ENCODE measurements at places on chromosomes 6 and 20. TPM values are rescaled to one million over a fixed set of nuclear protein-coding genes. Genes with fewer than 3 reads are reported as not detected.
A peak's percentile ranks its signal among the peaks of the same experiment; 100 is the strongest.

DNA sequence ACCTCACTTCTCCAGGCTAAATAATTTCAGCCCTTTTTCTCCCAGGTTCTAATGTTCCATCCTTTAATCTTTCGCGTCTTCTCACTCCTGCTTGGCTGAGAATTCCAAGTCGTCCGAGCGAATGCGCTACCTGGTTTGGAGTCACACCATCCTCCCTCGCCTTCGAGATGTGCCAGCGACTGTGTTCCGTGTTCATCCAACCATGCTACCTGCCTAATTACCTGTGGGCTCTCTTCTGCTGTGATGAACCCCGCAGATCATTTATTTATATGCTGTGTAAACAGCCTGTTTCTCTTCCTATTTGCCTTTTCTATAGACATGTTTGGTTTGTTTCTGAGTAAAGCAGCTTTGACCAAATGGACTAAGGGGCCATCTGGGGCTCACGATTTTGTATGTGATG lies 83.5 kb upstream of the TMEM181 start:
- H3K36me3 ChIP-seq, result peaks cover 17% of the 10 kb centered on the region
- H3K27ac ChIP-seq, result no peak overlapping the region
- H3K4me1 ChIP-seq, result peaks cover 30% of the 10 kb centered on the region
- H3K27me3 ChIP-seq, result no peaks in the 10 kb centered on the region
- DNase-seq, result no peak

- no peak for DNase-seq
- H3K36me3 ChIP-seq, result no peaks in the 10 kb centered on the region
- H3K4me1 ChIP-seq, result peaks cover 14% of the 10 kb centered on the region
- no peak overlapping the region for H3K4me3 ChIP-seq
Measured at GRCh38 chr20:23019403-23019802, 15.7 kb upstream of the SSTR4 start.

GRCh38 chr6:40389254-40389653 lies 197.9 kb downstream of the LRFN2 start:
- H3K36me3 ChIP-seq, result no peaks in the 10 kb centered on the region
- no peaks in the 10 kb centered on the region for H3K27me3 ChIP-seq
- H3K27ac ChIP-seq, result no peak overlapping the region

DNA sequence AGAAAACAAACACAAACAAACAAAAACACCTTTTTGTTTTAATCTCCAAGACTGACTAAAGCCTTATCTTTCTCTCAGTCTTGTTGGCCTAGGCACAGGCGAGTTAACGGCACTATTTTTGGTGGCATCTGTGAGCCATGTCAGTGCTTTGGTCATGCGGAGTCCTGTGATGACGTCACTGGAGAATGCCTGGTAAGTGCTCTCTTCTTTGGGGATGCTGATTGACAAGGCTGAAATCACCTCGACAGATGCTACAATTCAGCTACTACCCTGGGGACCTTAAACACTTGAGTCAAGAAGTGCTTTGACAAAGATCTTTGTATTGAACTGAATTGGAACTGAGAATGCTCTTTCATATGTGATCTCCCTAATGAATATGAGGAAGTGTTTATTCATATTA lies 384.1 kb downstream of the LAMA2 start:
- no peaks in the 10 kb centered on the region for H3K4me1 ChIP-seq
- H3K27me3 ChIP-seq, result no peaks in the 10 kb centered on the region
- no peak overlapping the region for H3K4me3 ChIP-seq
- no peak for DNase-seq
- H3K36me3 ChIP-seq, result no peaks in the 10 kb centered on the region
- no peak overlapping the region for H3K27ac ChIP-seq

DNA sequence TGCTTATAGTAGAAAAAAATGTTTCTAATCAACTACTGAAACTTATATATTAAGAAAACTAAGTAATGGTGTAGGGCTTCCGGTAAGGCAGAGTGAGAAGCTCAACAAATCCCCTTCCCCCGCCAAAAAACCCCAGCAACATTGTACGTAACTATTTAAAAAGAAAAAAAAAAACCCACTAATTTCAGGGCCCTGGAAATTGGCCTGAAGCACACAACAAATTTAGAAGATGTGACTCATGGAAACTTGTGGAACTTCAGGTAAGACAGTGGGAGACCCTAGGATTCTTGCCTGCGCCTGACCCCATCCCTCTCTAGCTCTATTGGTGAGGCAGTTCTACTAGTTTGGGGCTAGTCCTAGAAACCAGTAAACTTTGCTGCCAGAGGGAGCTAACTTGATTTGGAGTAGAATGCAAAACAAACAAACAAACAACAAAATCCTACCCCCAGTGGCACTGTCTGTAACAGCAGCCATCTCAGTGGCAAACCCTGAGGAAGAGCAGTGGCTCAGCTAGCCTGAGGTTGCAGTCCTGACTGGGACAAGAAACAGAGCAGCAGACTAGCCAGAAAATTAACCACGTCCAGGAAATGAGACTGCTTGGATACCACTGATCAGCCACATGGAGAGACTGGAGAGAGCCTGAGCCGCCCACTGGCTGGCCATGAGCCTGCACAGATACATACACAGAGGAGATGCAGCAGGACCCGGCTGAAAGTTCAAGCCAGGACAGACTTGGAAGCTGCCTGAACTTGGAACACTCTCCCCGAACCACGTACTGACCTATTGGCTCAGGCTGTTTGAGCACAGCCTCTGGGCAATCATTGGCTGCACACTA lies 135.1 kb downstream of the TBXT start:
- H3K27ac ChIP-seq, result no peak overlapping the region
- H3K27me3 ChIP-seq, result no peaks in the 10 kb centered on the region
- peaks cover 26% of the 10 kb centered on the region for H3K4me1 ChIP-seq
- H3K4me3 ChIP-seq, result no peak overlapping the region
- H3K36me3 ChIP-seq, result no peaks in the 10 kb centered on the region

DNA sequence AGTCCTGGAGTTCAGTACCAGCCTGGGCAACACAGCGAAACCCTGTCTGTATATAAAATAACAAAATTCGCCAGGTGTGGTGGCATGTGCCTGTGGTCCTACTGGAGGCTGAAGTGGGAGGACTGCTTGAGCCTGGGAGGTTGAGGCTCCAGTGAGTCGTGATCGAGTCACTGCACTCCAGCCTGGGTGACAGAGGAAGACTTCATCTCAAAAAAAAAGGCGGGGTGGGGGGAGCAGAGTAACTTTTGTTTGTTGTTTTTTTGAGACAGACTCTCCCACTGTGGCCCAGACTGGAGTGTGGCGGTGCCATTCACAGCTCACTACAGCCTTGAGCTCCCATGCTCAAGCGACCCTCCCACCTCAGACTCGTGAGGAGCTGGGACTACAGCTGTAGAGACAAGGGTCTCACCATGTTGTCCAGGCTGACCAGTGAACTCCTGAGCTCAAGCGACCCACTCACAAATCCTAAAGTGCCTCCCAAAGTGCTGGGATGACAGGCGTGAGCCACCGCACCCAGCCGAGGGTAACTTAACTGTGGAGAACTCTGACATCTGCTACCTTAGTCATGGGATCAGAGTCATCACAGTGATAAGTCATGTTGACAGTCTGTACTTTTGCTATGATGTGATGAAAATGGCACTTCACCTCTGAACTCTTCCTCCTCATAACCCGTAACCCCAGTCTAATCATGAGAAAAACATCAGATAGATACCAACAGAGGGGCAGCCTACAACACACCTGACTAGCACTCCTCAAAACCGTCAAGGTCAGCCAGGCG lies 16.5 kb downstream of the PEDS1 start:
- H3K27ac ChIP-seq, result 0 out of 2 replicates have a peak overlapping the region, but pooled peaks have one; percentile 19
- peaks cover 25% of the 10 kb centered on the region for H3K4me1 ChIP-seq
- H3K27me3 ChIP-seq, result no peaks in the 10 kb centered on the region
- H3K4me3 ChIP-seq, result no peak overlapping the region
- peaks cover 88% of the 10 kb centered on the region for H3K36me3 ChIP-seq
- peak; percentile 66 for DNase-seq

DNA sequence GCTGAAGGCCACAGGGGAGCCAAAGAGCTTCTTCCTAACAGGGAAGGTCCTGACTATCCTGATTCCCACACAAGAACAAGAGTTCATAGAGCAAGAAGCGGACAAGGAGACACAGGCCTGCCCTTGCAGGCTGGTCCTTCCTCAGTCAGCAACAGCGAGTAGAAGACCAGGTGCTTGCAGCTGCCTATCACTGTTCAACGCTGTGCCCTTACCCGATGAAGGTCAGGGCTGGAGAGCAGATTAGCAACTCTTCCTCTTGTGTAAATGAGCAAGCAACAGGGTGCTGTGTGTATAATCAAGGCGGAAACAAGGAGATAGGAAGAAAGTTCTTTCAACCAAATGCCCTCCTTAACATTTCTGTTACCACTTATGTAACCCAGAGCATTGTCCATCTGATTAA lies 115.3 kb upstream of the SPACA1 start:
- H3K27ac ChIP-seq, result no peak overlapping the region
- no peaks in the 10 kb centered on the region for H3K36me3 ChIP-seq
- H3K4me1 ChIP-seq, result peaks cover 9% of the 10 kb centered on the region
- H3K27me3 ChIP-seq, result no peaks in the 10 kb centered on the region
- no peak overlapping the region for H3K4me3 ChIP-seq

- H3K4me3 ChIP-seq, result no peak overlapping the region
- DNase-seq, result no peak
- H3K27ac ChIP-seq, result no peak overlapping the region
- peaks cover 20% of the 10 kb centered on the region for H3K4me1 ChIP-seq
- H3K36me3 ChIP-seq, result no peaks in the 10 kb centered on the region
Measured at GRCh38 chr6:128572294-128572693, 51.9 kb upstream of the PTPRK start.

DNA sequence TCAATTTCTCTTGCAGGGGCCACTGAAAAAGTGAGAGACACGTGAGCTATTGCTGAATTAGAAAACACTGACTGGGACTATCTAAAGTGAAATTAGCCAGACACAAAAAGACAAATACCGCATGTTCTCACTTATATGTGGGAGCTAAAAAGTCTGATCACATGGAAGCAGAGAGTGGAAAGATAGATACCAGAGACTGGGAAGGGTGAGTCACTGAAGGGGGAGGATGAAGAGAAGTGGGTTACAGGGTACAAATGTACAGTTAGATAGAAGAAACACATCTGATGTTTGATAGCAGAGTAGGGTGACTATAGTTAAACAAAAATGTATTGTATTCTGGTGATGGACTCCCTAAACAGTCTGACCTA lies 13.4 kb downstream of the CST3 start:
- H3K4me3 ChIP-seq, result no peak overlapping the region
- H3K36me3 ChIP-seq, result no peaks in the 10 kb centered on the region
- H3K27ac ChIP-seq, result no peak overlapping the region
- DNase-seq, result no peak
- H3K4me1 ChIP-seq, result peaks cover 22% of the 10 kb centered on the region
- no peaks in the 10 kb centered on the region for H3K27me3 ChIP-seq

- H3K4me3 ChIP-seq, result no peak overlapping the region
- 0 out of 2 replicates have a peak, but pooled peaks cover 4% of the 10 kb centered on the region for H3K4me1 ChIP-seq
- H3K36me3 ChIP-seq, result peaks cover 7% of the 10 kb centered on the region
- H3K27ac ChIP-seq, result no peak overlapping the region
Measured at GRCh38 chr6:37845930-37846329, 26.4 kb downstream of the ZFAND3 start.

DNA sequence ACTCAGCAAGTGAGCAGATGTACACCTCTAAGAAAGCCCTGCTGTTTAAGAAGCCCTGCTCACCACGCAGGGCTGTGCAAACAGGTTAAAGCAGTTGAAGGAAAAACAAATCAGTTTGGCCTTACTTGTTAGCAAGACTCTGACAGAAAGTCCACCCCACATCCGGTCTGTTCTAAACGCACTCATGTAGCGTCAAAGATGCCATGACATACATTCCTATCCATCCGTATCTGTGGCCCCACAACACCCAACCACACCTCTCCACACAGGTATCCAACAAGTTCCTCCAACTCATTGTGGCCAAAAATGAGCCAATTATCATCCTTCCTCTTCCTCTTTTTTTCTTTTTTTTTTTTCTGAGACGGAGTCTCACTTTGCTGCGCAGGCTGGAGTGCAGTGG lies 22.8 kb upstream of the RAB22A start:
- H3K27me3 ChIP-seq, result no peaks in the 10 kb centered on the region
- no peak for DNase-seq
- no peaks in the 10 kb centered on the region for H3K4me1 ChIP-seq
- no peaks in the 10 kb centered on the region for H3K36me3 ChIP-seq

Gene EFCAB8
- 0.06 TPM for total RNA-seq

Gene TMEM244
- not detected for total RNA-seq

Gene CLDN20
- total RNA-seq, result not detected

Gene CYP21A2
- not detected for total RNA-seq
